ENCODE measurements at places on chromosomes 12 and 14.
A peak's percentile ranks its signal among the peaks of the same experiment; 100 is the strongest.

DNA sequence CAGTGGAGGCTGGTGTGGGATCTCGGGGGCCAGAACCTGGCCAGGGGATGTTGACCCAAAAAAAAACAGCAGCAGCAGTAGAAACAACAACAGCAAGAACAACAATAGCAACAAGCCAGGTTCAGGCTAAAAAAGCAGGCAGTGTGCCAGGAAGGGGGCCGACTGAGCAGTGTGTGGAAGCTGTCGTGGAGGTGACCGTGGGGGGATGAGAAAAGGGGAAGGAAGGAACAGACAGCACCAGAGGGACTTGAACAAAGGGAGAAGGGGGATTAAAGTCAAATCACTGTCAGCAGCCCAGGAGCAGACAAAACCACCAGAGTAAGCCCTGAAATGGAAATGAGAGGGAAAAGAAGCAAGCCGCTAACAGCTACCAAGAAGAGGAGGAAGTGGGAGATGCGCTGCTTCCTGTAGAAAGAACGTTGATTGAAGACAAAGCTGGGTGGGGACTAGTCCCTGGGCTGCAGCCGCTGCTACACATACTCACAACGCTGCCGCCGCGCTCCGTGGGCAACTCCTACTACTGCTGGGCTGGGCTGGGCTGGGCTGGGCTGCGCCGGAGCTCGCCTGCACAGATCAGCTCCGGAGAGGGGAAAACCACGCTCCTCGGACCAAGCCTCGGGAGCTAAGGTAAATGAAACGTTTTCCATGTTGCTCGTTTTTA, at the start of gene GNG2:
Gene GNG2 (plus strand): TSS at position 449 of the 661 bp plus-strand sequence. CDS start 90,067 bp downstream, outside the sequence.
- peak; percentile 54 for DNase-seq

GRCh38 chr14:66485029-66485428, 1.1 kb upstream of the CCDC196 start:
- DNase-seq: no peak

DNA sequence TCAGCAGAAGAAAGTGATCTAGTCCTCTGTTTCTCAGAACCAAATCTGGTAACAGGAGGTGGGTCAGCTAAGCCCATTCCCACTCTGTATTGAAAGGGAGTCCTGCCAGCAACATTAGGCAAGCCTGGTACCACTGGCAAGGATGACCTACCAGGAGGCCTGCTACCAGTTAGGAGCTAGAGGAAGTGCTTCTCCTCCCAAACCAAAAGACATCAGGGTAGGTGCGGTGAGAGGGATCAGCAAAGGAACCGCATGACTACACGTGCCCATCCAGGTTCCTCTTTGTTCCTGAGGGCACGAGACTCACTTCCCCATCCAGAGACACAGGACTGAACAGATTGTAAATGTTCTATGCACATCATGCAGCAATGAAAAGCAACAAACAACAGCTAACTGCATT, 2.8 kb downstream of the KLRC4 start:
- DNase-seq: no peak

- no peak for DNase-seq
Observed at GRCh38 chr14:29039171-29039570, 272.6 kb downstream of the FOXG1 start.

DNA sequence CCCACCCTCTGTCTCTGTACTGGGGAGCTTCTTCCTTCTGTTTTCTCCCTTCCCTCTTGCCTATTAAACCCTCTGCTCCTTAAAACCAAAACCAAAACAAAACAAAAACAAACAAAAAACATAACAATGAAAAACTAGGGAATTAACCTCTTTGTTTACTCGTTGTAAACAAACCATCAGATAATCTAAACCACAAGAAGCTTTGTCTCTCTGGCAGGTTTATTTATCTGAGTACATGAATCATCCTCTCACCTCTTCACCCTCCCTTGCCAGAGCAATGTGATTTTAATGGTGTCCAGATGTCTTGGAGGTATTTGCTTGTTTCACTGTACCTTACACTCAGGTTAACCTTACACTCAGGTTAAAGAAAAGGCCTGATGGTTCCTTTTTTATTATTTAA, 66.1 kb downstream of the DYRK2 start:
- no peak for DNase-seq

GRCh38 chr14:34711169-34711568, 3.2 kb downstream of the CFL2 start:
- DNase-seq: peak; percentile 54

- no peak for DNase-seq
Observed at GRCh38 chr14:102591372-102591943, 991 bp upstream of the RCOR1 start.

DNA sequence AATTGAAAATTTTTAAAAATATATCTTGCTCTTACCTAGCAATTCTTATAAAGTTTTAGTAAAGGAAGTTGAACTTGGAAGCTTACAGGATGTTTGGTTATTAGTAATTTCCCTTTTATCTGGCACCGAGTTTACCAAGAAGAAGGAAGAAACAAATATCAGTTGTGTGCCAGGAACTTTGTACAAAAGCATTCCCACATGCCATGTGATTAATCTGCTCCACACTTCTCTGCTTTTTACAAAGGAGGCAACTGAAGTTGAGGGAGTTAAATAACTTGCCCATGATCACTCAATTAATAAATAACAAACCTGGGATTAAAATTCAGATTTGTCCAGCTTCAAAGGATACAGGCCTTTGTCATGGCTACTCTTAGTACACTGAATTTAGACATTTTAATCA, 122.5 kb upstream of the BCAT1 start:
- no peak for DNase-seq

DNA sequence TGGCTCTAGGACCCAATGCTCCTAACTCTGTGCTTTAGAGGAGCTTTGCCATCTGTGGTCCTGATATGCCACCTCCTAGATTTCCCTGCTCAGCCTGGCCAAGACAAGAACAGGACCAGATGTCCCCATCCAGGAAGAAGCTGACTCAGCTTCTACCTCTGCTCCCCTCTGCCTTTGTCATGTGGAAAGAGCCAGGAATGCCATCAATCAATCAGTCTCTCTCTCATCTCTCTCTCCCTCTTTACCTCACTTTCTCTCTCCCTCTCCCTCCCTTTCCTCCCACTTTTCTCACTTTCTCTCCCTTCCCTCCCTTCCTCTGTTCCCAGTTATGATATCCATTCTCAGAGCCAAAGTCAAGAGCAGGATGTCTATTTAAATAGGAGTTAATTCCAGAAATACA, 892.5 kb upstream of the TMEM132C start:
- DNase-seq: no peak

DNA sequence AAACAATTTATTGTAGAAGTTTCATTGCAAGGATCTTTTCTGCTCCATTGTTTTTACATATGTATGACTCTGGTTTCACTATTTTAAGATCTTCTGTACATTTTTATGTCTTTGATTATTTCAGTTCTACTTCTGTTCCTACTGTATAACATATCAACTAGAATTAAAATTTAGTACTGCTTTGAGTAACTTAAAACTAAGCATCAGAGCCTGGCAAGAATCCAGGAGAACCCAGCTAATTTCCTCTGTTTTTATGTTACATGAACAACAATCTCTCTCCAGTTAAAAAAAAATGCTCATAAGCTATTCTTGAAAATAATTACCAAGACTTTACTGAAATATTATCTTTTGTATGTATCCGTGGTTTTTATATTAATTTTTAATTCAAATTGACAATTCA, 370.7 kb downstream of the TMTC2 start:
- DNase-seq: no peak

- DNase-seq: no peak
Observed at GRCh38 chr14:42563313-42563712, 956.6 kb downstream of the LRFN5 start.

DNA sequence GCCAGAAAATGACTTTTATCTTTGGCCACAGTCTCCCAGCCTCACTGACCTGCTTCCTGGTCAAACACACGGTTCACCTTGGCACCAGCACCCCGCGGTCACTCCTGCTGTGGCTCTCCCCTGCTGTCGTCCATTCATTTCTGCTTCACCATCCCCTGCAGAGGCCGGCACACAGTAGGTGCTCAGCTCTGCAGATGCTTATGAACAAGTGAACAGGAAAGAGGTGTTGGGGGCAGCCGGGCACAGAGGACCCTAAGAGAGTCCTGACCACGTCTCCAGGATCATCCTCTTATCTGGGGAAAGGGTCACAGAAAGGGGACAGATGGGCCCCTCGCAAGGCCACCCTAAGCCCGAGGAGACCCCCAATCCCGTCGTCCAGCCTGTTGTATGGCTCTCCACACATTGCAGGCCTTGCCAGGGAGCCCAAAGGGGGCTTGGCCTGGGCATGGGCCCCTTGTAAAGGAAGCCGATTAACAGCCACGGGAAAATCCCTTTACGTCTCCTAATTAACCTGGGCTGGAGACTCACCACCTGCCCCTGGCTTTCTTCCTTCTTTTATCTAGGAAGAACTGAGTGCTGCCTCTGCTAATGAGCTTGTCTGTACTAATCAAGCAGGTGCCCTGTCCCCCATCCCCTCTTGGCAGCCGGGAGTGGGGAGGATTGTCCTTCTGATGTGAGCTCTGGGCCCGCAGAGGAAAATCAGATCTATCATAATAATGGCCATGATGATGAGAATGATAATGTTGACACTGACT, 119.2 kb downstream of the AACS start:
- no peak for DNase-seq

GRCh38 chr14:52048641-52049204, 20.1 kb downstream of the NID2 start:
- DNase-seq: no peak

DNA sequence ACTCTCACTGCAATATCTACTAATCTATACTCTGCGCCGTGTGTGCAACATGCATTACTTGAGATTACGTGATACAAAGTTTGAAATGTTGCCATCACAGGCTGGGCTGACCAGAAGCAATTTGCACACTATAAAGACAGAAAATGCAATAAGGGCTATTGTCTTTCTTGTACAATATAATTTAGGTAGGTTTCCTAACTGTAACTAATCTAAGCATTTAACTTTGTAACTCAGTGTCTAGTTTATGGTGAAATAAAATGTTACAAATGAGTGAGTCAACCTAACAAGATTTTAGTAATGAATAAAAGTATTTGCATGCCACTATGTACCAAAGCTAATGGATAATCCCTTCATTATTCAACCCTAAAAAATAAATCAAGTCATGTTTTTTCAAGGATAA, 57.8 kb downstream of the LRP6 start:
- no peak for DNase-seq

- DNase-seq: peak; percentile 88
Observed at GRCh38 chr12:50283229-50283923, at the start of gene LIMA1. Gene LIMA1 (minus strand): TSS chr12:50283520. CDS start chr12:50248751, 34,769 bp downstream.

DNA sequence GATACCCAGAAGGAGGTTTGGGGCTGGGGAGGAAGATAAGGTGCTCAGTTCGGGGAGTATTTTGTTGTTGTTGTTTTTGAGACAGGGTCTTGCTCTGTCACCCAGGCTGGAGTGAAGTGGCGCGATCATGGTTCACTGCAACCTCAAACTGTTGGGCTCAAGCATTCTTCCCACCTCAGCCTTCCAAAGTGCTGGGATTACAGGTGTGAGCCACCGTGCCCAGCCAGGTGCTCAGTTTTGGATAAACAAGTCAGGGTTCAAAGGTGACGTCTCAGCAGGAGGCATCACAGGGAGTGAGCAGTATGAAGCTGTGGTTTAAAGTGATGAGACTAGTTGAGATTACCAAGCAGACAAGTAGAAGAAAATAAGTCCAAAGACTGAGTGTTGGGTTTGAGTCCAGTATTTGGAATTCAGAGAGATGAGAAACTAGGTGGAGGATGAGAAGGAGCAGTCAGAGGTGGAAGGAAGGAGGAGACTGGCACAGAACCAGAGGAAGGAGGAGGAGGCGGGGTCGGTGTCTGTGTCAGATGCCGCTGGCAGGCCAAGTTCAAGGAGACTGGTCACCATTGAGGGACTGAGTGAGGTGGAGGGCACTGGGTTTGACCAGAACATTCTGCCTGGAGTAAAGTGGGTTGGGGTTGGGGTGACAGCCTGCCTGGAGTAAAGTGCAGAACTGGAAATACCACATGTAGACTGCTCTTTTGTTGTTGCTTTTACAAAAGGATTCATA, 16.1 kb downstream of the SLC35E3 start:
- DNase-seq: no peak

DNA sequence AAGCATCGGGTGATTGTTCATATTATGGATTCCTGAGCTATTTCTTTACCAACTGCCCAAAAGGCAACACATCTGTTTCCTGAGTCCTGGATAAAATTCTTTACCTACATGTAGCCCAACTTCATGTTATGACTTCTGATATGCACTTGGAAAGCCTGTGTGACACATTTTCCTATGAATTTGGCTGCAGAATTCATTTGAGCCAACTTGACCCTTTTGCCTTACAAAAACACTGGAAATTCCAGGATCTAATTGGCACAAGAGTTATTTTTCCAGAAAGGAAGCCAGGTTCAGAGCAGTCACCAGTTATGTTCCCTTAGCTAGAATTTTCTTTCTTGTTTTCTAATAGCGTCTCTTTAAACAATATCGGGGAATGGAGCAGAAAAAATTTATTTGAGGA, 202.5 kb upstream of the LRIG3 start:
- no peak for DNase-seq

GRCh38 chr12:131766382-131767107, 55.7 kb downstream of the SFSWAP start:
- DNase-seq: no peak

- no peak for DNase-seq
Observed at GRCh38 chr12:109741286-109741969, 27.8 kb downstream of the FAM222A start.

- DNase-seq: no peak
Observed at GRCh38 chr14:105218611-105219010, 29.7 kb upstream of the BTBD6 start.

- no peak for DNase-seq
Observed at GRCh38 chr14:54226558-54226957, 170.2 kb upstream of the CDKN3 start.

GRCh38 chr14:47549886-47550285, 125.5 kb downstream of the MDGA2 start:
- no peak for DNase-seq

DNA sequence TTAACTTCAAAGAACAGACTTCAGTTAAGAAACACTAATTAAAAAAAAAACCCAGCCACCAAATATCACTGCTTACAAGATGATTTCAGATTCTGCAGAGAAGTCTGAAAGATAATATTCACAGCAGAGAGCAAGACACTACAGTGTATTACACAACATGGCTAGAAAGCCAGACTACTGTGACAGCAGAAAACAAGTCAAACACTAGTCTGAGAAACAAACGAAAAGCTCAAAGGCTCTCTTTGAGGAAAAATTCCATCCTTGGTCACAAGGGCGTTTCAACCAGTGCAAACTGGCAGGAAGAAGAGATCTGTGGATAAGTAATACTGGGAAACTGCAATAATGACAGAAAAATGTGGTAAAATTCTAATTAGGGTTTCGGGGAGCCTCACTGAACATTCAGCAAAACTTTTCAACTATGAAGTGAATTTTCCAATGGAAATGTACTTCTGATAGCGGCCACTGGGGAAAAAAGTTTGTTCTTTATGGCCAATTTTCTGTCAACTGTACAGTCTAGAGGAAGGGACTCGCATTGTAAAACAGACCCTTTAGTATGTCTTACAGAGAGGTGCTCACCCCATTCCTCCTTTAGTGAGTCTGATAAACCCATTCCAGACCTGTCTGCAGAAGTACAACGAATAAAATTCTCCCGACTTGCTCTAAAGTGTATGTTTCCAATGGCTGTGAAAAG, 50.4 kb downstream of the ACADS start:
- DNase-seq: peak; percentile 76

Data from COLO829 (cell line).